ENCODE measurements at places on chromosomes 12 and 14. TPM values are rescaled to one million over a fixed set of nuclear protein-coding genes. Genes with fewer than 3 reads are reported as not detected.

DNA sequence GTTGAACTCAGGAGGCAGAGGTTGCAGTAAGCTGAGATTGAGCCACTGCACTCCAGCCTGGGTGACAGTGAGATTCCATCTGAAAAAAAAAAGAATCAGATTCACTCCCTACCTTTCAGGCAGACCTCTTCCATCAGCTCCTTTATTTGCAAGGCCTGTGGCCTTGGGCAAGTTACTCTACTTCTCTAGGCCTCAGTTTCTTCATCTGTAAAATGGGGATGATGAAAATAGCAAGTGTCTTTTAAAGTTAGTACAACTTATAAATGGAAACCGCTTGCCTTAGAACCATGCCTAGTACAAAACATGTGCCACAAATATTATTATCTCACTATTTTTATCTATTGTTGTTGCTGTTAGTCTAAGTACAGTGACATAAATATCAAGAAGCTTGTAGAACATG lies 84.3 kb downstream of the STAB2 start:
- DNase-seq, result no peak

GRCh38 chr14:99929601-99930000 lies 135.6 kb upstream of the EVL start:
- DNase-seq, result no peak

Gene LAG3
- total RNA-seq, result 86.4 TPM

DNA sequence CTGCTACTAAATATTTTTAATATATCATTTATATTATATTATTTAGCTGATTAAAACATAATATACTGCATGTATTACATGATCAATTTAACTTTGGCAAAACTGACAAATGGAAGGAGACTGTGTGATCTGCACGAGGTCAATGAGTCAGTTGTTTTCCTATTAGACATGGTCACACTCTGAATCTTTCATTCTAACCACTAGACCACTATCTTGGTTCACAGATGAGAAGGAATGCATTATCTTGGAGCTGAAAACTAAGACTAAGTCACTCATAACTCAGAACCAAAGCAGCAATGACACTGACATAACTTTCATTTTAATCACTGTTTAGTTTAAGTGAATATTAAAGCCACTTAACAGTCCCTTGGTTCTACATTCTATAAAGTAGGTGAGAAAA lies 37.4 kb downstream of the GNPTAB start:
- no peak for DNase-seq

GRCh38 chr12:52956987-52957386 lies 8.1 kb downstream of the KRT18 start:
- DNase-seq, result no peak

- no peak for DNase-seq
These were observed 27.7 kb downstream of the WNK1 start for GRCh38 chr12:779745-780734.

Gene MARS1
- total RNA-seq, result 565 TPM

Gene ACTR10
- total RNA-seq, result 34.4 TPM

Gene SLC10A1
- total RNA-seq, result not detected

- DNase-seq, result no peak
These were observed 1.0 kb upstream of the PTMS start for GRCh38 chr12:6765048-6765633.

- no peak for DNase-seq
These were observed 55.4 kb downstream of the CPM start for GRCh38 chr12:68877583-68877982.

- DNase-seq, result no peak
These were observed 394.5 kb upstream of the ATP2B1 start for GRCh38 chr12:90102957-90103652.

- no peak for DNase-seq
These were observed 184.7 kb upstream of the DCN start for GRCh38 chr12:91367234-91367849.

Gene MYL6
- total RNA-seq, result 684 TPM

- DNase-seq, result no peak
These were observed 17.2 kb upstream of the CCER1 start for GRCh38 chr12:90972226-90972625.

- no peak for DNase-seq
These were observed 101.2 kb upstream of the ATF7IP start for GRCh38 chr12:14264316-14264715.

DNA sequence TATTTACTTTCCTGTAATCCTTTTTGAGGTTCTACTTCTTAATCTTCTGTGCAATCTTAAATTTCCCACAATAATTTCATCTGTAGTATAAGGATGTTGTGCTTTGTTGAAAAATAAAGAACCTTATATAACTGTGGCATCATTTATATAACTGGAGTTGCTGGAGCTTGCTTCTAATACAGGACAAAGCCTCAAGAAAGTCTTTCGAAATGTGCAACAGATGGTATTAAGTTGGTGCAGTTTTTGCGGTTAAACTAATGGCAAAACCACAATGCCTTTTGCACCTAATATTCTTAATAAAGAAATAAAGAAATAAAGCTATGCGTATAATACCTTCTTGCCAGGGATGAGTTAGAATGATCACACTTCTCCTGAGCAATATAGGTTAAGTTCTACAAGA lies 180.0 kb downstream of the KITLG start:
- DNase-seq, result no peak

DNA sequence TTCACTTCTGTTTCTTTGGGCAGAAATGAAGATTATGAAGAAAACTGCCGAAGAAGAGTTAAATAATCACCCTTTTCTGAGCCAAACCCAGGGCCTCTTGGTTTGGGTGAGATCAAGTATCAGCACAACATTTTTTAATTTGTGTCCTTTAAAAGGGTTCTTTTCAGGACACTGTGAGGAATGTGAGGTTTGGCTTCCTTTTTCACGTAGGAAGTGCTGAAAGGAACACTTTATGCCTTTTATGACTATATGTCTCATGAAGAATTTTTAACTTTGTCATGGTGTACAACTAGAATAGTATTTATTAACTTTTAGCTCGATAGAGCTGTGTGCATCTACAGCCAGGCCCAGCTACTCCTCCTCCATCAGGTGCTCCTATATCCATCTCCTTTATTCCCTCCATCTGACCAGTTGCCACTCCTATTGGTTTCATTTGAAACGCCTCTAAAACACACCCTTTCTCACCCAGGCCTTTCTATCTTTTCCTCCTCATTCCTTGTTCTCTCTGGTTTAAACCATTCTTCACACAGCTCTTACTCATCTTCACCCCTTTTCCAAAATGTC lies 103.6 kb upstream of the LRIG3 start:
- DNase-seq, result no peak

GRCh38 chr12:105765053-105766014 lies 373.4 kb downstream of the NUAK1 start:
- no peak for DNase-seq

DNA sequence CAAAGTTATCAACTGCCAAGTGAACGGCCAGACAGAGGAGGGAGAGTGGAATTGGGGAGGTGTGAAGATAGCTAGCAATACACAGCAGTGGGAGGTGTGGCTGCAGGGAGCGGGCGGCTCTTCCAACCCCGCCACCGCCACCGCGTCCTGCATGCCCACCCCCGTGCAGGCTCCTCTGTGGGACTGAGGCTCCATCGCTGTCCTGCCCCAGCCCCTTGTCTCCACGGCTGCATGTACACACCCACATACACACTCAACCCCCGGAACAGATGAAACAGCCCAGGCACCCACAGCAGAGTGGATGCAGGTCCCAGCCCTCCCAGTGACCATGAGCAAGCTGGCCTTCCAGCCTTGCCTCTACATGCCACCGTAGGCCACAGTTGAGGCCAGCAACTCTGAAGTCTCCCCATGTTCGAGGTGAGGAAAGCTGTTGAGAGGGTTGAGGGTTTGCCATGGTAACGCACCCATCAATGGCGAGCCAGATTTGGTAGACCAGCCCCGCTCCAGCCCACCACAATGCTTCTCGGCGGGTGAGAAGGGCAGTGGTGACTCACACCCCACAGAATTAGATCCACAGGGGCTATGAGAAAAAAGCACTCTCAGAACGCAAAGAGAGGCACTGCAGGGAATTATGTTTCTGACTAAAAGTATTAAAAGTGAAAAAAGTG lies 39.3 kb downstream of the PITPNM2 start:
- no peak for DNase-seq

DNA sequence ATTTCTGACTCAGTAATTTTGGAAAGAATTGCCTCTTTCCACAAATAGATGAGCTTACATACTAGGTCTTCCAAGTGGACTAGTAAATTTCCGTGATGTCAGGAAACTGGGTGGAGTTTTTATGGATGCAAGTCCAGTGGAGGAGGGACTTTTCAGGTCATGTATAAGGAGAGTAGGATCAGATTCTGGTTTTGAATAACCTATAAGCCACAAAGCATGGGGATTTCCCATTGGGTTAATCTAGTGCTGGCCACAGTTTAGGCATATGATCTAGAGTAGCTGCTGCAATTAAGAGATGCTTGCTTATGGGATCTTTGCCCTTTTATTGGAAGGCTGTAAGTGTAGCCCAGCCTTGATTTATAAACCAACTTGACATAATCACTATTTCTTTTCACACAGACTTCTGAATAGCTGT lies 33.8 kb downstream of the STK38L start:
- no peak for DNase-seq

Gene PA2G4
- total RNA-seq, result 538 TPM

Gene BMP4
- 0.27 TPM for total RNA-seq

DNA sequence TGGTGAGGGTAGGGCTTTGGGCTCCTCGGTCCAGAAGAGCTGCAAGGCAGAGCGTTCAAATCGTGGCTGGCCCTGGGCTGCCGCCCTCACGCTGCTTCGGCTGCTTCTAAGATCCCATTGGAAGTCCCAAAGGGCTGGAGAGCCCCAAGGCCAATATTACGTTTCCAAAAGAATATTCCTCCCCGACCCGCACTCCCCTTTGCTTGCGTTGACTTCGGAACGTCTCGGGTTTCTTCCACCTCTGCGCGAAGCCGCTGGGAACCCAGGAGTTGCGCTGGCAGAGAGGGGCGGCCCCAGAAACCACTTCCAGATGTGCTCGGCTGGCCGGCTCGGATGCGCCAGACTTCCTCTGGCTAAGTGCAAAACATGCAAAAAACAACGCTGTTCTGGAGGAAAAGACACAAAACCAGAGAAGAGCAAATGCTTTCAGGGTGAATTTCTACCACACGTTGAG lies at the start of gene GLT8D2:
Gene GLT8D2 (minus strand): TSS at position 285 of the 454 bp plus-strand sequence. CDS start 30,539 bp downstream, outside the sequence.
- no peak for DNase-seq

DNA sequence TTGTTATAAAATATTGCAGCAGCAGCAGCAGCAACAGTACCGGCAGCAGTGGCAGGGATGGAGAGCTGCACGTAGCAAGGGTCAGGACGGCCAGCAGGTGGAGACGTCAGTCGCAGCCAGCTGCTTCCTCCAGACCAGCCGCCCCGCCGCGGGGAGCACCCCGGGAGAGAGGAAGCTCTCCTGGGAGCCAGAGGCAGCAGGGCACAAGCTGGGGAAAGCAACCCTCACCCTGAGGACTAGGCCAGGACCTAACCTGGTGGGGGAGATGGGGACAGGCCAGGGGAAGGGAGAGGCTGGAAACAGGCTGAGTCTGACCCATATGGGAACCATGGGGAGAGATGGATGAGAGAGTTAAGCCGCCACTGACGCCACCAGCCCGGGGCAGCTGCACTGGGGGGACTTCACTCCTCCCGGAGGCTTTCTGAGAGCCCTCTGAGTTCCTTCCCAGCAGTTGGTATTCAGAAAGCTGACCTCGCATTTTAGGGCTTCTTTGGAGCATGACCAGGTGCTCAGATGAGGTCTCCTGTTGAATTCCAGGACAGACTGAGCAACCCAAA lies 56.3 kb downstream of the SPTB start:
- DNase-seq, result peak; percentile 61

Measured in activated T-cell treated with anti-CD3 and anti-CD28 coated beads, Interleukin-2, amount 50 U/mL, for 4 hours (primary cell).